ENCODE measurements at places on chromosomes 11 and 22.

DNA sequence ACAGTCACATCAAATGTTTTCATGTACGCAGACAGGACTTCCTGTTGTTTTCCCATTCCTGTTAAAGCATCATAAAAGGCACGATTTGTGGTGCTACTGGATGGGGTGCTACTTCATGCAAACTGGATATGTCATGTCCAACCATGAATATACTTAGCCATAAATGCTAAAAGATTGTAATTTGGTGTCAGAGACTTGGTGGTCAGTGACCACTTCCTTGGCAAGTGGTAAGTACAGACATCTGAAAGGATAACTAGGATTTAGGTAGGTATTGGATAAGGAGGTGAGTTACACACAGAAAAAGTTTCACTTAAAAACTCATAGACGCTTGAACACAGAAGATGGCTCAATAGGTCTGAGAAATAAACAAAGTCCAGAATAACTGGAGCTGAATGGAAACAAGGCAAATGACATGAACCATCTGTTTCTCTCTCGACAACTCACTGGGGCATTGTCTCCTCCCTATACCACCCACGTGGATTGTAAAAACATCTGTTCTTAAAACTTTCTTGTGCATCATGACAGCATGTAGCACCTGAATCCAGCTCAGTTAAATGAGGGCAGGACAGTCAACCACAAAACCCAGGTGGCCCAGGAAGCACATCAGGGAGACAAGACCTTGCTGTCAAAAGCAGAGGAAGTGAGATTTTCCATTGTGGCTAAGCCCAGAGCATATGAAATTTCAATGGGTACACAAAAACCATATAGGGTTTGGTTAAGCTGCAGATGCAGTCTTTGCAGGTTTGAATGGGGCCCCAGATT is 22.1 kb upstream of the IGLL5 start:
- DNase-seq = no peak

DNA sequence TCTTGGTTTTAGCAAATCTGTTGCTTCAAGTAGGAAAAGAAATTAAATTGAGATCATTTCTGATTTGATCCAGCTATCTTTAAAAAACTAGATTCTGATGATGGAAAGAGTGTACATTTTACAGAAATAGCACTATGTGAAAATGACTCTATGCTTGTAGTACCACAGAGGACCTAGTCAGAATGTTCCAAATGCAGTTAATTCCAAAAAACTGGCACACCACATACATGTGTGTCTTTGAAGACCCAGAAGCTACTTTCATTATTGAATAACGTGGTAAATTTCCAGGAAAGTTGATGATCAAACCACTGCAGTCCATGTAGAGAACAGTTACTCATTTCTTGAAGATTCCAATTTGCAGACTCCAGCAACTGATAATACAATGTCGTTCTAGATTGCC is 3.8 kb downstream of the ELMOD1 start:
- no peak for DNase-seq

DNA sequence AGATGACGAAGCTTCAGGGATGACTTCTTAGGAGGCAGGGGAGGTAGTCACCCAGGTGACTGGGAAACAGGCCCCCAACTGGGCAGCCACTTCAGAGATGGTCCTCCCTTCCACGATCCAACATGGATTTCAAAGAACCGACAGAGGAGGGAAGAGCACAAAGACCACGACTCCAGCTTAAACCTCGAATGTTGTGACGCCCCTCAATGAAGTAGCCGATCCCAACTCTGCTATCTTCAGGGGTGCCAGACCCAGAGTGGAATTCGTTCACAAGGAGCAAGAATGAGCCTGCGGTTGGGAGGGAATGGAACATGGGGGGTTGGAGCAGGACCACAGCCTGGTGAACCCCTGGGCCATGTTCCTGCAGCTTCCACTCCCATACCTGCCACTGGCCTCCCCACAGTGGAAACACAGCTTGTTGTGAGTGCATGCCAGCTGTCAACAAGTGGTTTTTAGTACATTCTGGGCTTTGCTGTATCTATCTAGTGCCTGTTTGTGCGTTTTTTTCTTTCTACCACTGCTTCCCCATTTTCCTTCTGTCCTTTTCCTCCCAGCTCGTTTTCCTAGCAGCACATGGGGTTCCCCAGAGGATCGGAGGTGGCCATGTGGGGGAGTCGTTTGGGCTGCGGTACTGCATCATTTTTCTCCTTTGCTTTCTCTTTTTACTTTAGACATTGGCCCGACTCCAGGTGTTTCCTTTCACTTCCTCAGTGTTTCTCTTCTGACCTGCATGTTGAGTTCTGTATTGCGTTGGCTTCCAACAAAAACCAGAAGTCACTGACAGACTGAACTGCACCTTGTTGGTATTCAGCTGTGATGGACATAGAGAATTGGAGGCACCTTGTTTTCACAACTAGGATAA is 65.8 kb downstream of the MORC2 start:
- no peak for DNase-seq

DNA sequence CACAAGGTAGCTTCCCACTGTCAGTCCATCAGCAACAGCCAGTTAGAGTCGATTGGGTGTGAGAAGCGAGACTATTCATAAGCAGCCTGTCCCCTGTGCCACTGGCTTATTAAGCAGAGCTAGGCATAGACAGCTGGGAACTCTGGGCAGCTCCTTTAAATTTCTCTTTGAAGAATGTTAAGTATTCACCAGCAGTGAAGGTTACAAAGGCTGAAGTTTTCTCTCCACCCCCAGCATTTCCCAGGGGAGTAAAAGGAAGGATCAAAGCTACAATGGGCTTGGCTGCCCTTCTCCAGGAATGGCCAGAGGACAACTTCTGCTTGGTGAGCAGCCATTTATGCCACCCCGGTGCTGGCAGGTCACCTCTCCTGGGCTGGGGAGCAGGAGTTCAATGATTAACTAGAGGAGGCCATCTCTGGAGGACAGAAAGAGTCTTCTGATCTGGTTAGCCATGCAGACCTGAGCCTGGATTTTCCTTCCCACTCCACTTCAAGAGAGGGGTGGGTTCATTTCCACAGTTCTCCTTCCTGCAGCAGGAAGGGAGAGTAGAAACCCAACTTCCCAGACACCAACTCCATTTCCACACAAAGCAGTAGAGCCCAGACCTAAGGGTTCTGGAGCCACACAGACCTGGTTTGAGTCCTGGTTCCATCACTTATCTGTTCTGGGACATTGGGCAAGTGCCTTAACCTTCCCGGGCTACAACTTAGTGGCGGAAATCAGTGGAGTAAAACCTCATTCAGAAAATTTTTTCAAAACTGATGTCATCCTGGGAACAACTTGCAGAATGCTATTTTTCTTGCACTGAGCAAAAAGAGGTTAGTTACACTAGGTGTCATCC is 22.6 kb downstream of the POU2AF3 start:
- no peak for DNase-seq
